Activated CD4-positive, alpha-beta T cell treated with anti-CD3 and anti-CD28 coated beads, Interleukin-10, Interleukin-2, amounts not matched to agents 100 ng/mL and 50 ng/mL, durations not matched to agents 16 hours and 8 hours (primary cell): ENCODE measurements at places on chromosomes 12 and 14.

- no peak for DNase-seq
These were observed 63.4 kb downstream of the DACT1 start for GRCh38 chr14:58701156-58701555.

DNA sequence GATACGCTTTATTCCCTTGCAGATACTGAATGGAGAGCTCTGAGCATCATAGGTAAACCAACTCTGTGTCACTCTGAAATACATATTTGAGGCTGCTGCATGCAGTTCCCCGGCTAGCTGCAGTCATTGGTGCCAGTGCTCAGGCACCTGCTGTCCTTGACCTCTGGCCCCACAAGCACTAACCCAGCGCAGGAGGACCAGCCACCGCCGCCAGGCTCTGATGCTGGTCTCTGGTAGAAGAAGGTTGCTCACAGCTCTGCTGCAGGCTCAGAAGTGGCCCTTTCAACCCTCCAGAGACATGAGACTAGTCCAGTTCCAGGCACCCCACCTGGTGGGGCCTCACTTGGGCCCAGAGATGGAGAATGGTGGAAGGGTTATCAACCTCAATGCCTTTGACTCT is 34.5 kb upstream of the PTPRB start:
- no peak for DNase-seq

DNA sequence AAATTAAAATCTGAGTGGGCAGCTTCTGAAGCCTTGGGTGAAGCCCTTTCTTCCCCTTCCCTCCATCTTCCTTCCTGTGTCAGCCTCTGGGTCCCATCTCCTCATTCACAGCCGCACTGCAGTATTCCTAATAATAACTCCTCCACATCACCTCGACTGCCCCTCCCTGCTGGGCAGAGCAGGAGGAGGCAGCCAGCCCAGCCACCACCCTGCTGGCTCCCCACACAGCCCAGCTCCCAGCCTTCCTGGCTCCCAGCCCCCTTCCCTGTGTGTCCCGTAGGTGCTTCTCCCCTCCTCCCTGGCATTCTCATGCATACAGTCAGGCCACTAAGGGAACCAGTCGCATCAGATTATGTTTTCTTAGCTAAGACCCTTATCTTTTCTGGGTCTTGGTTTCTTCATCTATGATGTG is 3.7 kb downstream of the IFFO1 start:
- DNase-seq = no peak

- DNase-seq = no peak
These were observed 161.6 kb downstream of the CACNA1C start for GRCh38 chr12:2214411-2214810.

DNA sequence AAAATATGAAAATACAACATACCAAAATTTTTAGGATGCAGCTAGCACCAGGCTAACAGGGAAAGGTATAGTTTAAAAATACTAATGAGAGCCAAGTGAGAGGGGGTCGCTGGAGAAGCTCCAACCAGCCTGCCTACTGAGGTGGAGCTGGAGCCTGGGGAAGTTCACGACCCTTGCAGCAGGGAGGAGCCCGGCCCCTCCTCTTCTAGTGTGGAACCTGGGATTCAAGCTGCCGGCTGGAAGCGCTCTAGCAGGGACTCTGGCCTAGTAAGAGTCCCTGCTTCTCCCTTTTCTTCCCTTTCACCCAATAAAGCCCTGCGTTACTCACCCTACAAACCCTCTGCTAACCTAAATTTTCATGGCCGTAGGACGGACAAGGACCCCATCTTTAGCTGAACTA is 5.0 kb upstream of the KCNK13 start:
- DNase-seq = no peak

GRCh38 chr14:68282479-68283377 is 463.1 kb downstream of the RAD51B start:
- peak; percentile 36 for DNase-seq

GRCh38 chr14:66610154-66610563 is 102.2 kb downstream of the GPHN start:
- DNase-seq = peak; percentile 38

DNA sequence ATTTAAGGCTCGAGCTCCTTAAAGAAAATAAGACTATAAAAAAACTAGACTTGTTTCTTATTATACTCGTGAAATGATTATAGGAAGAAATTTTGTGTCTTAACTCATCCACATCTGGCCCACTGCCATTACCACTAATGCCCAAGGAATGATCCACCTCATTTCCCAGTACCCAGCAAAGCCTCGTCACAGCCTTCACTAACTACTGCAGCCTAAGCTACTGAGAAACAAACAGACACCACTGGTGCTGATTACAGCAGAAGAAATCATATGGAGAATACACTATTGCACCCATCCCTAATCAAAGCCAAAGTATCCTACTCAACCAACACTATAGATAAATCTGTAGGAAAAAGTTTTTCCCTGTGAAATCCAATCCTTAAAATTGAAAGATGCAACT is 205.3 kb upstream of the NAV3 start:
- DNase-seq = no peak

DNA sequence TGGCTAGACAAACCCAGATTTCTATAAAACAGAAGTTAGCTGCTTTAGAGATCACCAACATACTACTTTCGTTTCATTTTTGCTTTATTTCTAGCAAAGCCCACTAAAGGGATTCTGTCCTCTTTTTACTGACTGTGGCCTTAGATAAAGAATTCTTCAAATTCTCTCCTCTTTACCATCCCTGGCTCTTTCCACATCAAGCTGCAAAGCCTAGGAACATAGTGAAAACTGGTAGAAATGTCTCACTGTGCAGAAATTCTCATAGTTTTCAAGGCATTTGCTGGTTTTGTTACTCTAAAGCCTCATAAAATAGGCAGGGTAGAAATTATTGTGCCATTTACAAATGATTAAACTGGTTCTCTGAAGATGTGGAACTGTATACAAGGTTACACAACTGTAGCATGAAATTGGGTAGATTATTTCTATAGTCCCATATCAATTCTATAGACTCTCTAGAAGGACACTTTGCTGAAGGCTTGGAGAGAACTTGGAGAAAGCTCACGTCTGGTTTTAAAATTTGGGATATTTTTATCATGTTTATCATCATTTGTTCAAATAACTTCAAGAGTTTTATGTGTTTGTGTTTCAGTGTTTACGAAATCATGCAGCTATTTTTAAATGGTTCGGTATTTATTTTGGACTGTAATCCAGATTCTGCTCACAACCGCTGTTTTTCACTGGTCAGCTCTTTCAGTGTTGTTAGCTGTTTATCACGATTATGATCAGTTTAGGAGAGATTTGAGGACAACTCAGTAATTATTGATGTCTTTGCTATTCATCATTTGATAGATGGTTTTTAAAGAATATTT is 36.7 kb upstream of the CSRP2 start:
- DNase-seq = no peak

DNA sequence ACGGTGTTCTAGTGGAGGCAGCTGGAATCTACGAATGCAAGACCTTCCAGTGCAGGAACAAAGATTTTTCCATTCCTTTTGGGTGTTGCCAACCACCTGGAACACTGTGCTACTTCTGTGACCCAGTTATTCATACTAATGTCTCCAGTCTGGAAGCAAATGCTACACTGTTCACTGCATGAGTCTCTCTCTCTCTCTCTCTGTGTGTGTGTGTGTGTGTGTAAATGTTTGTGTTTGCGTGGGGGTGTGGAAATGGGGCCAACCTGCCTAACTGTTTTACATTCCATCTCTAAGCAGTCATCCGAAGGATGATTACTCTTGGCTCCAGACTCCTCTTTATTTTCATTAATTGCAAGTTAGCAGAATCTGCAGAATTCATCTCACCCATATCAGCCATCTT is 29.9 kb upstream of the YBX3 start:
- no peak for DNase-seq

DNA sequence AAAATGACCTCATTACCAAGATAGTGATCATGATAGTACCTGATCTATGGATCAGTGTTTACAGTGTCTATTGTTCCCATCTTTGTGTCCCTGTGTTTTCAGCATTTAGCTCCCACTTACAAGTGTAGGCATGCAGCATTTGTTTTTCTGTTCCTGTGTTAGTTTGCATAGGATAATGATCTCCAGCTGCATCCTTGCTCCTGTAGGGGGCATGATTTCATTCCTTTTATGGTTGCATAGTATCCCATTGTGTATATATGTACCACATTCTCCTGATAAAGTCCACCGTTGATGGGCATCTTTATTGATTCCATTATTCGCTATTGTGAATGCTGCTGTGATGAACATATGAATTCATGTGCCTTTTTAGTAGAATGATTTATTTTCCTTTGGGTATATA is 215.4 kb upstream of the NAV3 start:
- no peak for DNase-seq

GRCh38 chr12:52346593-52346992 is 20.7 kb downstream of the KRT85 start:
- DNase-seq = no peak

DNA sequence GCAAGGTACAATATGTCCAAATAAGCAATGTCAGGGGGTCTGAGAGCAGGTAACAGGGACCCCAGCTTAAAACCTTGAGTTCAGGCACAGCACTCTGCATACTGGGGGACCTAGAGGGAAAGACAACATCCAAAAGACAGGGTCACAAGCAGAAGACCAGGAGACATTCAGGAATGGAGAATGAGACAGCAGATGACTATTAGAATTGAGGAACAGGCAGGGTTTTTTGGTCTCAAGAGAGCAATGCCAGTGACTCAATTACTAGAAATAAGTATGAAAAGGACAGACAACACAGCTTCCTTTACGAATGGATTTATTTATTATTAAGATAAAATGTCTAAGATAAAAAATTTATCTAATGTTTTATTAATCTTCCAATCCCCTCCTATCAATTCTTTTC is 223.0 kb downstream of the PTPRO start:
- no peak for DNase-seq

DNA sequence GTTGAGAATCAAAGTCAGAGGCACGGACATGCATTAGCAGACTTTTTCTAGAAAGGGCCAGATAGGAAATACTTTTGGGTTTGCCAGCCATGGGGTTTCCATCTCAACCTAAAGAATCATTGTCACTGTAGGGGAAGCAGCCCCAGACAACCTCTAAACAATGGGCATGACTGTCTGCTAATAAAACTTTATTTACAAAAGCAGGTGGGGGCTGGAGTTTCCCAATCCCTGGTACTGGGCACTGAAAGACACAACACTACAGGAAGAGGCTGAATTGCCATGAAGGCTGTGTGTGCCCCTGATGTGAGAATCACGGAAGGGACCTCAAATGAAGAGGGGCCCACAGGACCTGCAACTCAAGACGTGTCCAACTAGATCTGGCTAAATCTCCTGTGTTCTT is 62.0 kb upstream of the GPR68 start:
- no peak for DNase-seq

GRCh38 chr14:74255281-74255680 is 16.0 kb downstream of the VSX2 start:
- DNase-seq = no peak

DNA sequence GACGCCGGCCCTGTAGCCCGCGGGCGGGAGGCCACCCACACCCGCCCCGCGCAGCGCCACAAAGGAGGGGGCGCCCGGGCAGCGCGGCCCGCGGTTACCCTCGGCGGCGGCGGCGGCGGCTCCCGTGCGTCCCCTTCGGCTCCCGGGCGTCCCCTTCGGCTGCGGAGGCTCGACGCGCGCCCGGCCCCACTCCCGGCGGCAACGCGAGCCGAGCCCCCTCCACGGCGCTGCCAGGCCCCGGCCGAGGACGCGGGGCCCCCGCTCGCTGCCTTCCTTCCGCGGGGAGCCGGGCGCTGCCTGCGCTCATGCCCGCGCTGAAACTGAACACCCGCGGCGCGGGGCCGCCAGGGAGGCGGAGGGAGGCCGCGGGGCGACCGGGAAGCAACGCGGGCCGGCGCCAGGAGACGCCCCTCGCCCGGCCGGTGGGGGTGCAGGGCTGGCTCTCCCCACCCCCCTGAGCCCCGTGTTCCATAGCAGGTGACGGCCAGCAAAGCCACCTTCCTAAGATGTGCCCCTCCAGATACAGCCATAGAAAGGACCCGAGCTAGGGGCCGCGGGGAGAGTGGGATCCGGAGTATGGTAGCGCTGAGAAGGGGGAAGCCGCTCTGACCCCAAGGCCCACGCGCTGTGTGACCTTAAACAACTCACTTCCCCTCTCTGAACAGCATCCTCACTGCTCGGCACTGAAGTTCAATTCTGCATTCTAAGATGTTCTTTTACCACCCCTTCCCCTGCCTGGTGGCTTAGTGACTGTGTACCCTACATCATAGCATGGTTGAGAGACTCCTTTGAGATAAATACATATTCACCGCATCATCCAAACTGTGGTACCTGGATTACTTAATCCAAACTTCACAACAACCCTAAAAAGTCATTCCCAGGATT is 42.8 kb downstream of the KDM2B start:
- DNase-seq = no peak

DNA sequence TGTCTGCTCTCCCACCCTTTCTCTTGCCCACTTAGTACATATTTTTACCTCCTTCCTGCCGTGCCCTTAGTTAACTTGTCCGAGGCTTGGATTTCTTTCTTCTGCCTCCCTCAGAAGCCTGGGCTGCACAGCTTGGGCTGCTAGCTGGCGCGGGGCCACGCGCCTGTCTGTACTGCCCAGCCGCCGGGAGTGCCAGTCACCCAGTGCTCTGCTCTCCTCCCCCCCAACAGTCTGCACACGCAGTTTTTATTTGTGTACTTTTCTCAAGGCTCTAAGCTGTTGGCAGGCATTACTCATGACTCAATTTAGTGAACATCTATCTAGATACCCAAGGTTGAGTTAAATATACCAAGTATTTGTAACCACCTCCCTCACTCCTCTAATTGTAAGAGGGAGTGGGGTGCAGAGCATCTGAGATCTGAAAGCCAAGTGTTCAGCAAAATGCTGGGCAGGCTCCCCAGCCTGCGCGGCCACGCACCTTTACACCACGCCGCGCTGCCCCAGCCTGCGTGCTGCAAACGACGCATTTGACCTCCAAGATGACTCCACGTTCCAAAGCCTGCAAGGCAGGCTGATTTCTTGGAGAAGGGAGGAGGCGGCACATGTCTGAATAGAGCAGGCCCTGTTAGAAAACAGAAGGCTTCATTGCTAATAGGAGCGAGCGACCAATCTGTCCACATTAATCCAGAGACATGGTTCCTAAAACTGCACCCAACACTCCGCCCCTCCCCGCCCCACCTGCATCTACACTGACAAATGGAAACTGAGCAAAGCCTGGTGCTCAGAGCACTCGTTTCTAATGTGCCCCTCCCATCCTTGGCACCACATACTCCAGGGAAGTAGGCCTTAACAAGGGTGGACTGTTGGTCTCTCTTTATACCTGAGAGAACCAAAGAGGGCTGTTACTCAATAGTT is 18.2 kb upstream of the CACNA2D4 start:
- DNase-seq = no peak

DNA sequence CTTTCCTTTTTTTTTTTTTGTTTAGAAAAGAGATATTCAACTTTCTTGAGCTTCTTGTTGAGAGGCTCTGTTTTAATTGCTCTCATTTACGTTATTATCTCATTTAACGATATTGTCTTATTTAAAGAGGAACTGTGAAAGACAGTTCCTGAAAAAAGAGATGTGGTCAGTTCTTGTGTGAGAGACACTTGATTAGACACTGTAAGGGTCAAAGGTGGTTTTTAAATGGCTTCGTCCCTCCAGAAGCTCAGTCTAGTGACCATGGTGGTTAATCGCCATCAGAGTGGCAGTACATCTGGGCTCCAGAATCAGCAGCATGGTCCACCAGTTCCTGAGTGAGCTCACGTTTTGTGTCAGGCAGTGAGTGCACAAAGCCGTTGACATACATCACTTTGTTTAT is 57.9 kb upstream of the KCNA5 start:
- DNase-seq = no peak

- no peak for DNase-seq
These were observed 65.2 kb downstream of the NINJ2 start for GRCh38 chr12:597926-598568.
